ENCODE measurements at places on chromosomes 16 and 17.

GRCh38 chr17:16354585-16354984 is 1.3 kb upstream of the CENPV start:
- no peak for DNase-seq

DNA sequence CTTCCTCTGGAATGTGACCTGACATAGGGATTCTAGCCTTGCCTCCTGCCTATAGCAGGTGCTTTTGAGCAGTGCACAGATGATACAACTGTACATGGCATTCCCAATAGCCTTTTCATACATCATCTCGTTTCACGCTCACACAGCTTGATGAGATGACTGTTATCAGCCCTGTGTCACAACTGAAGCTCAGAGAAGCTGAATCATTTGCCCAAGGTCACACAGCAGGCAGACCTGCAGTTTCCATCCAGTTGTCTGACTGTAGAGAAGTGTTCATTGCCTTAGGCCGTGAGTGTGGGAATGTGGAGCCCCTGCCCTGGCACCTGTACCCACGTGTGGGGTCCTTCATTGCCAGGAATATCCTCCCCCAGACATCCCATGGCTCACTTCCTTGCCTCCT is 20.1 kb downstream of the WFDC1 start:
- DNase-seq, result no peak

DNA sequence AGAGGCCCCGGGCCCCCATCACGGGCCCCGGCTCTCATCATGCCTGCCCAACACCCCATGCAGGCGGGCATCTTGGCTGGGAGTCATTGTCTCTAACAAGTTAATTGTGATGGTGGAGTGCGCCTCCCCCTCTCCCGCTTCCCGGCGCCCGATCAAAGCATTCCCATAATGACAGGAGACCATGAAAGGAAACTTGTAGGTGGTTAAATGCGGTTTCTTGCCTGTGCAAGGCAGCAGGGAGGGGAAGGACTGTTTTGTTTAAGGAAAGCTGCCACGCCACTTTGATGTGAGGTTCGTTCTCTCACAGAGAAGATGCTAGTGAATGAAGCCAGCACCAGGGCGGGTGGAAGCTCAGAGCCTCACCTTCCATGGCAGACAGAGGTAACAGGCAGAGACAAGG is 45.4 kb downstream of the C16orf78 start:
- no peak for DNase-seq

DNA sequence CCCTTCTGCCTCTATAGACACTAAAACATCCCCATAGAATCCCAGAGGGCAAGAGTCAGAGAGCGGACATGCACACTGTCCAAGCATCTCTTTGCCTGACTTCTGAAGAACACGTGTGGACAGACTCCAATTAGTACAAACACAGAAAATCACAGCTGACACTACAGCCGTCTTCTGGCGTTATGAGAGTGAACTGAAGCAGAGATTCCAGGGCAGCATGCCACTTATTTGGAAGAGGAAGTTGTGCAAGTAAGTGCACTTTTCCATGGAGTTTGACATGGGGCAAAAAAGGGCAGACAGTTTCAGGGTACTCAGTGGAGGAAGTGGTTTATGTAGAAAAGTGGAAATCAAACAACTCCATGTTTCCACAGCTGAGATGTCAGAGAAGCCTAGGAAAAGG is 16.8 kb upstream of the ZNF287 start:
- no peak for DNase-seq

DNA sequence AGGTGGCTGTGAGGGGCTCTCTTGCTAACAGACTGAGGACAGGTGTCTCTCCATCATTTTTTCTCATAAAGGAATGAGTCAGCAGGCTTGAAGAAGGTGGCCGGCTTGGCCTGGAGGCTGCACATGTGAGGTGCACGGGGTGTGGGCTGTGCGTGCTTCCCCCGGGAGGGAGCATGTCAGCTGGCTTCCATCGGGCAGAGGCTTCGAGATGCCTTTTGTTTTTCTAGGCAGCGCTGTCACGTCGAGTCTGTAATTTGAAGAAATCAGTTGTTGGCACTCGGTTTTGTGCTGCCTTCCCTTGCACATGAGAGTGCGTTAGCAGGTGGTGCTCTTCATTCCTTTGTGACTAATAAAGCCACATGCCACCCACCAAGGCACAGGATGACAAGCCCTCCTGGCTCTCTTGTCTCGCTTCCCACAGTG is 89.7 kb downstream of the NPIPB11 start:
- DNase-seq, result no peak

DNA sequence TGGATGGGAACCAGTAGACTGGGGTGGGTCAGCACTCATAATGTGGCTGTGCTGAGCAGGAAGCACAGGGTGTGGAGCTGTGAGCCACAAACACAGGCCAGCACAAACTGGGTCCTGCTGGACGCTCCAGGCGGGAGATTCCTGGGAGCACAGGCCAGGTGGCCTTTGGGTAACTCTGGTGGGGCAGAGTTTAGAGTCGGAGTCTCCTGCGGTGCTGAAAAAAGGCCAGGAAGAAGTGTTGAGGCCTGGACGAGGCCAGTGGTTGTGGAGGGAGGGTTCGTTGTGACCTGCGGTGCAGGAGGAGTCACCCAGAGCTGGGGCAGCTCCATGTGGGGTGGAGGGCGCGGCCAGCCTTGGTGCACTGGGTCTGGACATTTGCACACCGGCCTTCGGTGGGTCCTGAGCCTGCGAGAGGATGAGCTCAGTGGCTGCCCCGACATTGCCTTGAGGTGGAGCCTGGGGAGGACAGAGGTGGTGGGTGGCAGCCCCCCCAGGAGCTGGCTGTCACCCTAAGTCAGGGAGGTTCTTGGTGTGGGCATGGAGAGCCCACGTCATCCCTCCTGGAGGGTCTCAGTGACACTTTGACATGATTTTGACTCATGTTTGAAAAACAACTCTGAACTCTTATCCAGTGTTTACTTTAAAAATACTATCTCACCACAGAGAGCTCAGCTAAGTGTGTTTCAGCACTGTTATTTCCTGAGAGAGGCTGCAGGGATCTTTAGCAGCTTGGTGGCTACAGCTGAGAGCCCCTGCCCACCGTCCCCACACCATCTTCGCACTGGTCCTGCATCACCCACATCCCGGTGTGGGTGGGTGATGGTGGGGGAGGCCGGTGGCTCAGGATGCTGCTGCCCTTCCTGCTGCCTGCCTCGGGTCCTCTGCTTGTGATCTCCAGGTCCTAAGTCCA is 98.7 kb downstream of the NPIPB11 start:
- no peak for DNase-seq

DNA sequence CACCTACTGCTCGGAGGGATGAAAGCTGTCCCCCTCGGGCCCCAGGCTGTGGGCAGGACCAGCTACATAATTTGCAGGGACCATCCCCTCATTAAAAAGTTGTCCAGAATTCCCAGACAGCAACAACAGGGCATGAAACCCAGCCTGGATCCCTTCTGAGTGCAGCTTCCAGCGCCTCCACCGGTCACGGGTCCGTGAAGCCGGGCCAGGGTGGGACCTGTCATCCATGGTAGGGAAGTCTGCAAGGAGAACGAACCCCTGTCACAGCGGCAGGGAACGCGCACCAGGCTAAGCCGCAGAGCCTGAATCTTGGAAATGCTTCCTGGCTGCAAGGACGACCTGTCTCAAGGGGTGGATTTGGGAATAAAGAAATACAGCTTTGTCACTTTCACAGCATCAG is 214.2 kb downstream of the RBFOX3 start:
- DNase-seq, result no peak

- DNase-seq, result no peak
These were observed 6.6 kb downstream of the PNMT start for GRCh38 chr17:39674702-39675389.
